CD14-positive monocyte (primary cell): ENCODE measurements at places on chromosomes 2 and 18.

DNA sequence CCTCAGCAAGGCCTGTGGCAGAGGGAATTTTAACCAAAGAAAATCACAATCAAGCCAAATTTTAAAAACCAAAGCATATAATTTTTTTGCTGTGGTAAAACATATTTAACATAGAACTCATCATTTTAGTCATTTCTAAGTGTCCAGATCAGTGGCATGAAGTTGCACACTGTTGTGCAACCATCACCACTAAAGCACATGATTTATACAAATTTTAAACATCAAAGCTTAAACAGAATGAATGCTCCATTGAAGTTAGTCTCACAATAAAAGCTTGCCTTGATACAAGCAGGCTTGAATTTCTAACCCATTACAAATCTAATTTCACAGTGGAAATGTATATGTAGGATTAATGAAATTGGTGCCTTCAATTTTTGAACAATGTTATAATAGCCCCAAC, 31.2 kb downstream of the FTCDNL1 start:
- no peak for DNase-seq

- no peak for DNase-seq
Measured at GRCh38 chr2:15554525-15555218, 6.5 kb downstream of the NBAS start.

GRCh38 chr2:133682906-133683305, 114.6 kb upstream of the NCKAP5 start:
- DNase-seq, result no peak

- no peak for DNase-seq
Measured at GRCh38 chr2:10522170-10522448, 74.0 kb upstream of the ODC1 start.

GRCh38 chr2:14352067-14352466, 280.4 kb upstream of the LRATD1 start:
- no peak for DNase-seq

GRCh38 chr2:38095996-38096861, 20.3 kb upstream of the CYP1B1 start:
- no peak for DNase-seq

GRCh38 chr2:65367524-65367923, 64.9 kb downstream of the SPRED2 start:
- DNase-seq, result peak; percentile 81
